Stimulated activated CD8-positive, alpha-beta memory T cell treated with anti-CD3 and anti-CD28 coated beads, Interleukin-4, amount 100 ng/mL, for 1 hour (primary cell): ENCODE measurements at places on chromosomes 12 and 14.

GRCh38 chr12:109020146-109020795 is 597 bp downstream of the SVOP start:
- DNase-seq = no peak

DNA sequence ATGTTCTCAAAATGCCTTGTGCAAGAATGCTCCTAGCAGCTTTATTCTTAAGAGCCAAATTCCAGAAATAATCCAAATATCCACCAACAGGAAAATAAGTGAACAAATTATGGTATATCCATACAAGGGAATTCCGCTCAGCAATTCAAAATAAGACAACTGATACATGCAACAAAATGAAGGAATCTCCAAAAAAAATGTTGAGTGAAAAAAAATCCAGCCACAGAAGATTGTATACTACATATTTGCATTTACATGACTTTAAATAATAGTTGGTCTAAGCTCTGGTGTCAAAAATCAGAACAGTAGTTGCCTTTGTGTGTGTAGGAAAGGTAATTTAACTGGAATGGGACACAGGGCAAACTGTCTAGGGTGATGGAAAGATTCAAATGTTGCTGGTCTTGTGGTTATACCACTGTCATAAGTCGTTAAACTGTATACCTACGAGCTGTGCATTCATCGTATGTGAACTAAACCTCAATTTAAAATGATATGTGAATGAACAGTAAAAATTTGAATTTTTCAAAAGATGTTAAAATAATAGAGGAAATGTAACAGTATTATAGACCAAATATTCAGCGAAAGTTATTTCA is 3.2 kb downstream of the CD69 start:
- DNase-seq = no peak

- no peak for DNase-seq
Observed at GRCh38 chr12:30485230-30485890, 210.3 kb downstream of the IPO8 start.

GRCh38 chr14:65349100-65349499 is 63.4 kb upstream of the FUT8 start:
- DNase-seq = no peak

DNA sequence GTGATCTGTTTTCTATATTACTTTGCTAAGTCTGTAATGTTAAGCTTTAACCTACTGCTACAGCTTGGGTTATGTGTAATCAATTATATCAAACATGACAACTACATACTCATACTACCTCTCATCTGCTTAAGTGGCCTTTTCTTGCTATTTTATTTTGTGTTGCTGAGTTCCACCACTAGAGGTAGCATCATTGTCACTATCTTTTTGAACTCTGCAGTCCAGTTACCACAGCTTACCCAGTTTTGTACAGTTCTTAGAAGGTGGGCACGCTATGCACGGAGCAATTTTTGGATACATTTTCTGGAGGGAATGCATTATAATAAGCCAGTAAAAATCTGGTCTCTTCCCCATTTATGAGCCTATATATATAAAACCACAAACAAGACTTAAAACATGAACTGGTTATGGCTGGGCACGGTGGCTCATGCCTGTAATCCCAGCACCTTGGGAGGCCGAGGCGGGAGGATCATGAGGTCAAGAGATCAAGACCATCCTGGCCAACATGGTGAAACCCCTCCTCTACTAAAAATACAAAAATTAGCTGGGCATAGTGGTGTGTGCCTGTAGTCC is 48.5 kb downstream of the SAV1 start:
- no peak for DNase-seq

DNA sequence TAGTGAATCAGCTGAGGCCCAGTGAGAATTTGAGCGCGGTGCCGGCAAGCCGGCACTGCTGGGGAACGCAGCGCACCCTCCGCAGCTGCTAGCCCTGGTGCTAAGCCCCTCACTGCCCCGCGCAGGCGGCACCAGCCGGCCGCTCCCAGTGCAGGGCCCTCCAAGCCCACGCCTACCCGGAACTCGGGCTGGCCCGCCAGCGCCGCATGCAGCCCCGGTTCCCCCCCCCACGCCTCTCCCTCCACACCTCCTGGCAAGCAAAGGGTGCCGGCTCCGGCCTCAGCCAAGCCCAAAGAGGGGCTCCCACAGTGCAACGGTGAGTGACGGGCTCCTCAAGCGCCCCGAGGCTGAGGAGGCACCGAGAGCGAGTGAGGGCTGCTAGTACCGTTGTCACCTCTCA is 54.5 kb upstream of the VASH1 start:
- DNase-seq = no peak

DNA sequence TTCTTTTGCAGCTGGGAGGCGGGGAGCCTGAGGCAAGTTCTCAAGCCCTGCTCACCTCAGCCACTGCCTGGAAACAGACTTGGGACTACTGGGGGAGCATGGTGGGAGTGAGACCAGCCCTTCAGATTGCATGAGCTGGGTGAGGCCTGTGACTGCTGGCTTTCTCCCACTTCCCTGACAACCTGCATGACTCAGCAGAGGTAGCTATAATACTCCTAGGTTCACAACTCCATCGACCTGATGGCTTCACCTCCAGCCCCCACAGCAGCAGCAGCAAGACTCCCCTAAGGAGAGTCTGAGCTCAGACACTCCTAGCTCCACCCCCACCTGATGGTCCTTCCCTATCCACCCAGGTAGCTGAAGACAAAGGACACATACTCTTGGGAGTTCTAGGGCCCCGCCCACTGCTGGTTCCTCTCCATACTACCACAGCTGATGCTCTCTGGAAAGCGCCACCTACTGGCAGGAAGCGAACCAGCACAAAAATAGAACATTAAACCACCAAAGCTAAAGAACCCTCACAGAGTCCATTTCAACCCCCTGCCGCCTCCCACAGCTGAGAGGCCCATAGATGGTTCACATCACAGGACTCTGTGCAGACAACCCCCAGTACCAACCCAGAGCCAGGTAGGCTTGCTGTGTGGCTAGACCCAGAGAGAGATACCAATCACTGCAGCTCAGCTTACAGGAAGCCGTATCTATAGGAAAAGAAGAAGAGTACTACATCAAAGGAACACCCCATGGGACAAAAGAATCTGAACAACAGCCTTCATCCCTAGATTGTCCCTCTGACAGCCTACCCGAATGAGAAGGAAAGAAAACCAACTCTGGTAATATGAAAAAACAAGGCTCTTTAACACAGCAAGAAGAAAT is 68.7 kb downstream of the RPAP3 start:
- no peak for DNase-seq
